ENCODE measurements at places on chromosomes 7 and 10. TPM values are rescaled to one million over a fixed set of nuclear protein-coding genes. Genes with fewer than 3 reads are reported as not detected.

The ZNF467 gene
- 16.5 TPM for total RNA-seq

DNA sequence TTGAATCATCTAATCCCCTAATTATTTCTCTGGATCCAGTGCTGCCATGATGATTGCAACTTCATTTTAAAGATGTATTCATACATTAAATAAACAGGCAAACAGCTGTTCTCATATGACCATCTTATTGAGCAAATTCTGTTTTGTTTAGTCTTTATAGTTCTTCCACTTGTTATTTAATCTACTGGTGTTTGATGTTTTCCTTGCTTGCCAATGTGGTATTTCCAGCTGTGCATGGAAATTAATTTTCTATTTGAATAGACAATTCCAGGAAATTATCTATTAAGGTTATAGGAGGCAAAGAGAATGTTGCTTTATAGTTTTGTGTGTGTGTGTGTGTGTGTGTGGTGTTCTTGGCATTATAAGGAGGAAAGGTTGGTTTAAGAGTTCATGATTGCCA lies 167.0 kb upstream of the PRPS1L1 start:
- DNase-seq, result no peak

The HTR7 gene
- total RNA-seq, result 0.89 TPM

- no peak for DNase-seq
Observed at GRCh38 chr7:138755842-138756590, 41.8 kb upstream of the TMEM213 start.

- no peak for DNase-seq
Observed at GRCh38 chr10:124001391-124002148, 91.8 kb downstream of the CHST15 start.

DNA sequence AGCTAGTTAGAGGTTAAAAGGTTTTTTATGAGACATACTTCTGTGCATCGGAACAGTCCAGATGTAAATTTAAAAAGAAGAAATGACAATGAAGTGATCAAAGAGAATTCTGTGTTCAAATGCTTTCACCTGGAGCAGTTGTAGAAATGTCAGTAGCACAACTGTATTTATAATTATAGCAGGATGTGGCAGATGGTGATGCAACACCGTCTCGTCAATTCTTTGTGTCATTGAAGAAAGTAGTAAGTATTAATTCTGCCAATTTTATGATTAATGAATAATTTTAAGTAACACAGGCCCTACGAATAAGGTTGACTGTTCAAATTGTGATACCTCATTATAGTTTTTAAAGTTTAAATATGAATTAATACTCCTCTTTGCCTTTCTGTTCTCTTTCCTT lies 171.1 kb downstream of the ADK start:
- no peak for DNase-seq

The FAM221A gene
- 3.0 TPM for total RNA-seq

DNA sequence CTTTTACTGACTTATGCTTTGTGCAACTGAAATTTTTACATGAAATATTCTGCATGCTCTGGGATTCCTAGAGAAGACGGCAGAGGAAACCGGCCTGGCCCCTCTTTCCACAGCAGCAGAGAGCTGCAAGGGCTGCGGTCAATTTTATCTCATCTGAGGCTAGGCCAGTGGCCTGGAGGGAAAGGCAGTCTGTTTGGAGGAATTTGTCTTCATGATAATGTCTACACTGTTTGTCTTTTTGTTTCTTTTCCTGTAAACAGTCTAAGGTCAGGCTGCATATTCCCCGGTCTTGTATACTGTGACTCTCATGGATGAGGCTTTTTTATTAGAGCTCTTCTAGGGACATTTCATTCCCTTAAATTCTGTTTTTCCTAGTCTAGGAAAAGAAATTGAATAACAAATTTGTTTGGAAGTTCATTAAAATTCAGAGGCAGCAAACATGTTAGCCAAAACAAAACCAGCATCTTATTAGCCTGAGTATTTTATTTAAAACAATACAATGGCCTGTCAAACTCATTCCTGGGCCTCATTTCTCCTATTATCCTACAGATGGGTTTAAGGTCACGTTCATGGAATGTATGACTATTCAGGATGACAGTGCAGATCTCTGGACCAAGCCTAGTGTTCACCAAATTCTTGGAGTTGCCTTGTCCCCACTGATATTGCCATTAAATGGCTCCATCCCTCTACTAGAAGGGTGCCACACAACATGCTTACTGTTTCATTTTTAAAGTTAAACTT lies 26.4 kb downstream of the LAMB4 start:
- DNase-seq, result no peak

DNA sequence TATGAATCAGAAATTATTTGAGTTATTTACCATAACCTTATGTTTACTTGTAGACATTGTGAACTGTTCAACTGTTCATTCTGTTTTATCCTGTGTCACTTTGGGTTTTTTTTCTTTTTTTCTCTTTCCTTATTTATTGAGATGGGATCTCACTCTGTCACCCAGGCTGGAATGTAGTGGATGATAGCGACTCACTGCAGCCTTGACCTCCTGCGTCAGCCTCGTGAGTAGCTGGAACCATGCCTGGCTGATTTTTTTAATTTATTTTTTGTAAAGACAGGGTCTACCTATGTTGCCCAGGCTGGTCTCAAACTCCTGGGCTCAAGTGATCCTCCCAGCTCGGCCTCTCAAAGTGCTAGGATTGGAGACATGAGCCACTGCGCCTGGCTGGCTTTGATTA lies 97.1 kb downstream of the CSTF2T start:
- DNase-seq, result no peak

- DNase-seq, result peak; percentile 27
Observed at GRCh38 chr7:102433219-102434038, at the start of gene ORAI2. Gene ORAI2 (plus strand): TSS chr7:102433575. CDS start chr7:102438957, 5,382 bp downstream.

DNA sequence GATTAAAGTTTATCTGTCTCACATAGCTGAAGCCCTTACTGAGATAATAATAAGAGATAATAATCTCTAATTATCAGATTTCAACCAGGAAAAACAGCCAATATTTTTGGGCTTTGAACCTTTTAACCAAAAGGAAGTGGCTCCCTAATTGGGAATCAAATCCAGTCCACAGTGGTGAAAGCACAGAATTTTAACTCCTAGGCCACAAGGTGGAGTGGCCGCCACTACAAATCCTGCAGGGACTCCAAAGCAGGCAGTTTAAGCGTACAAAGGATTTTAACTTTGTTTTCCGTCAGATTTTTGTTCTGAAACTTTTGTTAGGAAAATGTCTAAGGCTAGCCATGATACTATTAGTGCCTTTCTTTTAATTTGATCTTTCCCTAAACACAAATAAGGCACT lies 99.6 kb upstream of the CCNY start:
- no peak for DNase-seq

- DNase-seq, result no peak
Observed at GRCh38 chr10:753530-753929, 64.1 kb upstream of the DIP2C start.

- DNase-seq, result no peak
Observed at GRCh38 chr7:57363321-57363720, 86.7 kb upstream of the ZNF716 start.

- DNase-seq, result no peak
Observed at GRCh38 chr7:120995654-120996053, 7.1 kb downstream of the CPED1 start.

The SPAM1 gene
- not detected for total RNA-seq
